ENCODE measurements at places on chromosomes 7 and 10.

DNA sequence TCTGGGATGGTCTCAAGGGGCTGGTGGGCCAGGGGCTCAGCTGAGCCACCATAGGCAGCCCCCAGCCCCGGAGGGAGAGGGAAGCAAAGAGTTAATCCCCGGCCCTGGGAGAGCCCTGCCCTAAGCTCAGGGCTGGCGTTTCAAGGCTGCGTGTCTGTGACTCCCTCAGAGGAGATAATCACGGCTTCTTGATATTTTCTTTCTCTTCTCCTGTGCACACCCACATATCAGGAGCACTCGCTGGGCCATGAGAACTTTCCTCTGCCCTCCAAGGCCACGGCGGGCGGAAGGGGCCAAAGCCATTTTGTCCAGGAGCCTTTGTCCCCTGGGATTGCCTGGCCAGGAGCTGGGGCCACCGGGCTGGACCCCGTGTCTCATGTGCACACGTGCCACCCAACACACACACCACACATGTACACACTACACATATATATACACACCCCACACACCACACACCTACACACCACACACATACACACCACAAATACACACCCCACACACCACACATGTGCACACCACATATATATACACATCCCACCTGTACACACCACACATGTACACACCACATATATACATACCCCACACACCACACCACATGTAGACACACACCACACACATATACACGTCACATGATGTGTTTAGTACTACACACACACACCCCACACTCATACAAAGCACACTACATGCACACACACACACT lies 16.9 kb downstream of the VENTX start:
- no peak for DNase-seq

- DNase-seq = peak; percentile 63
Observed at GRCh38 chr7:113652501-113652900, 266.3 kb downstream of the PPP1R3A start.

DNA sequence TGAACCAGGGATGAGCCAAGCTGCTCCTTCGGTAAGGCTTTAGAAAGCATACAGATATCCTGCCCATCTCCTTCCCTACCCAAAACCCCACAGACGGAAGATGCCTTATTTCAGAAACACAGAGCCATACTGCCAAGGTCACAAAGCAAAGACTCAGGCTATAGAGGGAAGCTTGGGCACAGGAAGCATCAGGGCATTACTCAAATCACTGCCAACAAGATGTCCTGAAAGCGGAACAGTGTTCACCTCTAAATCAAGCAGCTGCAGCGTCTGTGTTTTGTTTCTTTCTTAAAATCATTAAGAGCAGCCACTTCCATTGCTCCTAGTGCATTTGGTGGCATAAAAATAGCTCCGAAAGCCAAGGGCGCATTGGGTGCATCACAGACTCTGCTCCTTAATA lies 307.3 kb downstream of the SORCS1 start:
- no peak for DNase-seq

DNA sequence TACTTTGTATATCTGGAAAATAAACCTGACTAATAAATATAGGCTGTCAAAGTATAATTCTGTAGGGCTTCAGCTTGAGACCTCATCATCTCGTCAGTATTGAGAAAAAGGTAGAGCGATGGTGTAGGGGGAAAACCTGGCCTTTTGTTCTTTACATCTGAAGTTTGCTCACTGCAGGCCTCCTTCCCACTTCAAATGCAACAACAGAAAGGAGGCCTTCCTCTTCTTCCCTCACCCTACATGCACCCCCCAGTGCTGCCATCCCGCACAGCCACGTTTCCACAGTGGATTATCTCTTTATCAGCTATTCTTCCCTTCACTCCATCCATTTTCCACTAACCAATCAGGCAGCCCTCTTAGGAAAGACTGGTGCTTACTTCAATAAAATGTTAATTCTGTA lies 112.3 kb downstream of the VTI1A start:
- no peak for DNase-seq
